LNCaP clone FGC (cell line): ENCODE measurements at places on chromosomes 3 and 15.

DNA sequence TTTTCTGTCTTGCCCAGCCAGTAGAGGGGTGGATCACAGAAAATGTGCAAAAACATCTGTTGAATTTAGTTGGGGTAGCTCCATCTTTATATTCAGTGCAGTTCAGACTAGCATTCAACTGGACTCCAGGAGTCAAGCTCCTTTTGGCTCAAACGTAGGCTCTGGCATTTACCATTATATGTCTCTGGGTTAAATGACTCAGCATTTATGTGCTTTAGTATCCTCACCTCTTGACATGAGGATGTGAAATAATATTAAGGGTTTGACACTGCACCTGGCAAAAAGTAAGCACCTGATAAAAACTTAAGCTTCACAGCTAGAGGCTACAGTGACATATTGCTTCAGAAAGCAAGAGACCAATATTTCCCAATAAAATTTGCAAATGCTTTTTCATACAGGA lies 14.8 kb downstream of the PRC1 start:
- DNase-seq: no peak

GRCh38 chr3:61559136-61559731 lies 2.1 kb upstream of the PTPRG start:
- DNase-seq: no peak

- DNase-seq: no peak
Observed at GRCh38 chr3:113034011-113034410, 43.2 kb downstream of the GTPBP8 start.

DNA sequence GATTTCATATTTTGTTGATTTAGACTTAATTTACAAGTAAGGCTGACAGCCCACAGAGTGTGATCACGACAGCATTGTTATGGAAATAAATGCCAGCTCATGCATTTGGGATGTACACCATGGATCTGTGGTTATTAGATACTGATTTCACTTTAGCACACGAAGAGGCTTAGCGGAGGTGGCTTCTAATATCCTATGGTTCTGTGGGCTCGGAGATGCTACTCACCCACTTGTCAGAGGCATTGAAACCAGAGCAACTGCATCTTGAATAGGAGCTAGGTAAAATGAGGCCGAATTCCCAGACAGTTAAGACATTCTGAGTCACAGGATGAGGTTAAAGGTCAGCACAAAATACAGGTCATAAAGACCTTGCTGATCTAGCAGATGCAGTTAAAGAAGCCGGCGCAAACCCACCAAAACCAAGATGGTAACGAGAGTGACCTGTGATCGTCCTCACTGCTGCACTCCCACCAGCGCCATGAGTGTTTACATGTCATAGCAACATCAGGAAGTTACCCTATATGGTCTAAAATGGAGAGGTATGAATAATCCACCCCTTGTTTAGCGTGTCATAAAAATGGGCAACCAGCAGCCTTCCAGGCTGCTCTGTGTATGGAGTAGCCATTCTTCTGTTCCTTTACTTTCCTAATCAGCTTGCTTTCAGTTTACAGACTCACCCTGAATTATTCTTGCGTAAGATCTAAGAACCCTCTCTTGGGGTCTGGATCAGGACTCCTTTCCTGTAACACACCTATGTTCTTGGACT lies 117.5 kb downstream of the PGPEP1L start:
- DNase-seq: no peak

- no peak for DNase-seq
Observed at GRCh38 chr3:152790651-152791387, 44.1 kb upstream of the P2RY1 start.

- no peak for DNase-seq
Observed at GRCh38 chr15:49721091-49721490, 100.2 kb downstream of the DTWD1 start.

DNA sequence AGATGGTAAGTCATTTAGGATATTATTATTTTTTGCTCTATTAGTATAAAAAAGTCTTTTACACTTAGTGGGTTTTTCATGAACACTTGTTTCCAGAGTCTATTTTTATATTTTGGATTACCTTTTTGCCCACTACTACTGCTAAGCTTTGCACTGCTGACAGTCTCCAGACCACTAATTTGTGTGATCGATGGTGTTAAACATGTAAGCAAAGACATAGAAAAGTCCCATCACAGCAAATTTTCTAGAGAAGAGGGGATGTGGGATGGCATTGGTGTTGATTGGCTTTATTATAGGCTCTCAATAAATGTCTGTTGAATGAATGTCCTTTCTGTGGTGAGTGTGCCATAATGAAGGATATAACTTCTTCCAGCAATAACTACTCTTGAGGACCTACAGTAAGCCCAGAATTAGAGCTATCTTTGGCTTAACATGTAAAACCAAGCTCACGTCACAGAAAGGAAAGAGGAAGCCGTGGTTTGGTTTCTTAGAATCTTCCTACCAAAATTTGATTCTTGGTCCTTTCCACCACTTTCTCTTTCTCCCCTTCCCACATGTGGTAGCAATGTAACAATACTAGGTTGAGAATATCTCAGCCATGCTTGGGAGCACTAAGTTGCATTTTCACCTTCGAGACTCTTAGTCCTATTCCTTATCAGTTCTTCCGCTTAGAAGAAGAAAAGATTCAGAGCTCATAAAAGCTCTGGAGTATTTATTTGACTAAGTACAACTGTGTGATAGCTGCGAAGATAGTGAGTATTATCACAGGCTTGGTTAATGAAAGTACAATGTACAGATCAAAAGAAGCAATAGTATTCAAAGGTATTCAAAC lies 90.6 kb upstream of the UMPS start:
- DNase-seq: no peak

- no peak for DNase-seq
Observed at GRCh38 chr3:122310361-122310760, 14.7 kb upstream of the CSTA start.

- DNase-seq: no peak
Observed at GRCh38 chr3:9108876-9109567, 140.4 kb downstream of the SRGAP3 start.

GRCh38 chr3:88150371-88150770 lies 612 bp downstream of the C3orf38 start:
- DNase-seq: no peak

GRCh38 chr3:70179111-70179510 lies 133.3 kb downstream of the MDFIC2 start:
- DNase-seq: no peak

DNA sequence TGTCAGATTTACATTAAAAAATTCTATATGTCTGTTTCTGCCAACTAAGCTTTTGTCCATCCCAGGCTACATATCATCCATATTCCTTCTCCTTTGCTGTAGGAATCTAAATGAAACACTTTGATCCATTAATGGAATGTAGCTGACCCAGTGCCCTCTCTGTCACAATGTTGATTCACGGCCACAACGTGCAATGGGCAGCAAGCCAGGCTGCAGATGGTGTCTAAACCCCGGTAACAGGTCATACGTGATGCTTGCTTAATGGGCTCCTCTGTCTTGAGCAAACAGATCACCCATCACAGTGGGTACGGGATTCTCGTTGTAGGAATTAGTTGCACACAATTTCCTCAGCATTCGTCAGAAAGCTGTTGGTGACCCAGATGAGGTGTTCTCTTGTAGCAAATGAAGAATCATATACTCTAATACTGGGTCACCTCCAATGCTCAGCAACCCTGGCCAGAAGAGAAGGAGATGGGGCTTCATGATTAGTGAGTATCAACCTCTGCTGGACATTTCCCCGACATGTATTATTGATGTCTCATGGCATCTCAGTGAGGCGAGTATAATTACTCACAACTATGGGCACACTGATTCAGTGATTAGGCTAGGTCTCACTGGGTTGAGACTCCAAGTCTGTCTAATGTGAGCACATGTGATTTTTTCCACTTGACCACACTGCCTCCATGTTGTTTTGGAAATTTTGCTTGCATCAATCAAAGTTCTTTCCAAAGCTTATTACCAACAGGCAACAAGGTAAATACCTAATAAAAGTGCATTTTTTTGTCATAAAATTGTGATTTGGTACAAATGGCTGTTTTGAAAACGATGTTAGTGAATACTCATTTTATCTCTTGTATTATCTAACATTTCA lies 12.9 kb upstream of the DCBLD2 start:
- no peak for DNase-seq

DNA sequence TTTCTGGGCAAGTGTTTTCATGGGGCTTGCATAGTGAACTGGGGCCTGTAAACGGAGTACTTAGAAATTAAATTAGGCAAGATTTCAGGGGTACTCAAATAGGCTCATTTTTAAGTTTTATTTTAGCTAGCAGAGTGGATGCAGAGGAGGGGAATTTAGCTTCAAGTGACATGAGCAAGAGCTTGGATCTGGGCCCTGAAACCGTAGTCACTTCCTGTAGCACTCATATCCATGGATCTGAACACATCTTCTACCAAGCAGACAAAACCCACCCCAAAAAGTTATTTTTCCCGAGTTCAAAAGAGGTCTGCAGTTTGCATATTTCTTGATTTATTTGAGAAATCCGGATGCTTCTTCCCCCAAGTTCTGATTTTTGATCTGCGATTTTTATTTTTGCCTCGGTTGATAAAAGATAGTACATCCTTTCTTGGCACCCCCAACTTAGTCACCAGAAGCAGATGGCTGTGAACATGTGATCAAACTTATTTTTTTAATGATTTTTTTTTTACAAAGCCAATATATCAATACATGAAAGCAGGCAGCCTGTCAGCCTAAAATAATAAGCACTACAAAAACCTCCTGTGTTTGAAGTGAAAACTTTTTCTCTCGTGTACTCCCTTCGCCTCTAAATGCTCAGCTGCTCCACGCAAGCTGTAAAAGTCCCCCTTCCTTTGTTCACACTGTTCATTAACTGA lies 36.6 kb upstream of the STT3B start:
- DNase-seq: no peak

DNA sequence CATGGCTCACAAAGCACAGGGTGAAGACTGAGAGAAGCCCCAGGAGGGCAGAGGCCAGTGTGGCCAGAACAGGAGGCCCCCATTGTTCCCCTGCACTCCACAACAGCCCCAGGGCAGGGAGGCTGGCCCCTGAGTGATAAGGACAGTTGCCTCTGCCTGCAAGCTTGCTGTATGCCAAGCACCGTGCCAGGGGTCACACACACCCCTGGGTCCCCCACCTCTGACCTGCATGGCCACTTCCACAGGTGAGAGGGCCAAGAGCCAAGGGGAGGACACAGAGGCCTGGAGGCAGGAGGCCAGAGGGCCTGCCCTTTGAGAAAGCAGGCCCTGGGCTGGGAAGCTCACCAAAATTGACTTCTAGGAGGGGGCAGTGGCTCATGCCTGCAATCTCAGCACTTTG lies 23.7 kb downstream of the ATRIP start:
- no peak for DNase-seq

DNA sequence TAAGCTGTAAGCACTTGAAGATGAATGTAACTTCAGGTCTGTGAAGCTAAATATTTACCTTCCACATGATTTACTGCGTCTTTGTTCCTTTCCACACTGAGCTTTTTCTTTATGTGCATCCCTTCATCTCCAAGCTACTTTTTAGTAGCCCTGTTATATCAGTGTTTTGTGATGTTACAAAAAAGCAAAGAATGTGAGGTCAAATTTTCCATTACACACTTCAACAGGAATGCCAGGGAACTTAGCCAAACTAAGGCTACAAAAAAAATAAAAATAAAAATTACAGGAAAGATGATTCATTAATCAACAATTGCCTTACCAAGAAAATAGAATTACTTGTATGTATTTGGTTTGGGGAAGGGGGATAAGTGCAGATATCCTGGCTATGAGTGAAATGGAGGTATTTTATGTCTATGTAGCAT lies 73.0 kb downstream of the FILIP1L start:
- peak; percentile 17 for DNase-seq

DNA sequence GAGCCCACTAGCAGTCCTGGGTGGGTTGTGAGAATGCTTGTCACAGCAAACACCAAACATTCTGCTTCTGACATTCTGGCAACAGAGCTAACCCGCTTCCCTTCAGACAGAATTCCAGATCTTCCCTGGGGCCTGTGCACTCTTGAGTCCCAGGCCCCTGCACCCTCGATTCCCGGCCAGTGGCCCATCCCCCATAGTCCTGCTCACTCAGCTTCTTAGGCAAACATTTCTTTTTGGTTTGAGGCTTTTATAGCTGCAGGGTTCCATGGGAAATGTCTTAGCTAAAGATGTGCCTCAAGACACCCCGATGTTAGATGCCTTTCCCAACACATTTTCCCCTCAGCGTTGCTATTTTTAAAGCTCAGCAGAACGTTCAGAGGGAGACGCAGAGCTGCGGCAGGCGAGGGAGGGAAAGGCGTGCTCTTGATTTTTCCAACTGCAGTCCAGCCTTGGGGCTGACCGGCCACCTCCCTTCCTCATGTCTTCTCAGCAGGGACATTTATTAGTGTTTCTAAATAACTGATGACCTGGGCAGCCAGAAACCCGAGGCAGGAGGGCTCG lies 35.2 kb downstream of the ABTB1 start:
- DNase-seq: no peak

DNA sequence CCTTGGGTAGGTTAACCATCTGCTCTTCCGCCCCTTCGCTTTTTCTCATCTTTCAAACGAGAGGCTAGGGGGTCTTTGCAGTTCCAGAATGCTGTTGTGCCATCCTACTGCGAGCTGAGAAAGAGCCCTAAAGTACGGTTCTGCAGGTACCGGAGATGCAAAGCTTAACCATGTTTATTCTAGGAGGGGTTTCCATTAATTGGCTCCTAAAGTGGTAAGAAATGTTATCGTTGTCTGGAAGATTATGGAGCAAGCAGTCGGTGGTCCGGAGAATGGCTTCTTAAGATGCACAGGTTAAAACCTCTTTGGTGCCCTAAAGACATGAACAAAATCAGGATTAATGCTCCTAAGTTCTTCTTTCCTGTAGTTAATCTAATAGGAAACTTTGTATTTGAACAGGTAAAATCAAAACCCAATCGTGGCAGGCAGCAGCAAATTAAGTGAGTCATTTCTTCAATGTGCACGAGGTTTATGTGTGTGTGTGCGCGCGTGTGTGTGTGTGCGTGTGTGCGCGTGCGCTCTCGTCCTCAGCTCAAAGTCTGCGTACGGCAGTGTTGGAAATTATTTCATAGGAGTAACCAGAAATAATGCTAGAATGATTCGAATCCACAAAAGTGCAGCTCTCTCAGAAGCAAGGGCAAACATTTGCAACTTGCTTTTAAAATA lies 772 bp downstream of the FAM81A start:
- DNase-seq: no peak

DNA sequence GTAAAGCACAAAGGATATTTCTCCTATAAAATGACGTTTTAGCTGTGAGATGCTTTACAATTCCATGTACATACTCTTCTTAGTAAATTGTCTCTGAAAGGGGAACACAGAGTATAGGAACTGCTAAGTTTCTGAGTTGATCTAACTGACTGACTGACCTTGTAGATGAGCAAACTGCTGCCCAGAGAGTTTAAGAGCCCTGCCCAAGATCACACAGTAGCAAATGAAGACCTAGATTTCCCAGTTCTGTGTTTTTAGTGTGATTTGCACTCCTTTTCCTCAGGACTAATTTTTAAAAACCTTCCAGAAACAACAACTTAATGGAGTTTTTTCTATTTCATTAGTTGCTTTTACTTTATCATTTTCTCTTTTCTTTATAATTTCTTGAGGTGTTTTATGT lies 247.7 kb downstream of the PDCD6IP start:
- no peak for DNase-seq

- peak; percentile 38 for DNase-seq
Observed at GRCh38 chr3:39414421-39414907, 7.9 kb downstream of the RPSA start.
